ENCODE measurements at places on chromosomes 5 and 9.
A peak's percentile ranks its signal among the peaks of the same experiment; 100 is the strongest.

- peak; percentile 66 for DNase-seq
These were observed 35.1 kb downstream of the CEMIP2 start for GRCh38 chr9:71733176-71733575.

- no peak for DNase-seq
These were observed 334.0 kb upstream of the NUDT12 start for GRCh38 chr5:103896593-103896992.

- DNase-seq: peak; percentile 95
These were observed 79.6 kb downstream of the RAI14 start for GRCh38 chr5:34735491-34736426.

DNA sequence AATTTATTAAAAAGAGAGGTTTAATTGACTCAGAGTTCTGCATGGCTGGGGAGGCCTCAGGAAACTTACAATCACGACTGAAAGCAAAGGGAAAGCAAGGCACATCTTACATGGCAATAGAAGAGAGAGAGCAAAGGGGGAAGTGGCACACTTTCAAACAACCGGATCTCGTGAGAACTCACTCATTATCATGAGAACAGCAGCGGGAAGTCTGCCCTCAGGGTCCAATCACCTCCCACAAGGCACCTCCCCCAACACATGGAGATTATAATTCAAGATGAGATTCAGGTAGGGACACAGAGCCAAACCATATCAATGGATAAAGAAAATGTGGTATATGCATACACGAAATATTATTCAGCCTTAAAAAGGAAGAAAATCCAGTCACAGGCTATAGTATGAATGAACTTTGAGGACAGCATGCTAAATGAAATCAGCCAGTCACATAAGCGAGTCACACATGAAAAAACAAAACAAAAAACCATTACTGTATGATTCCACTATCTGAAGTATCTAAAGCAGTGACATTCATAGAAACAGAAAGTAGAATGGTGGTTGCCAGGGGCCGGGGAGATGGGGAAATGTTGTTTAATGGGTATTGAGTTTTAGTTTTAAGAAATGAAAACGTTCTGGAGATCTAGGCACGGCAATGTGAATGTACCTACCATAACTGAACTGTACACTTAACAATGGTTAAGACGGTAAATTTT, 83.4 kb upstream of the PCA3 start:
- DNase-seq: no peak

GRCh38 chr9:98962861-98963260, 19.2 kb downstream of the COL15A1 start:
- peak; percentile 63 for DNase-seq

DNA sequence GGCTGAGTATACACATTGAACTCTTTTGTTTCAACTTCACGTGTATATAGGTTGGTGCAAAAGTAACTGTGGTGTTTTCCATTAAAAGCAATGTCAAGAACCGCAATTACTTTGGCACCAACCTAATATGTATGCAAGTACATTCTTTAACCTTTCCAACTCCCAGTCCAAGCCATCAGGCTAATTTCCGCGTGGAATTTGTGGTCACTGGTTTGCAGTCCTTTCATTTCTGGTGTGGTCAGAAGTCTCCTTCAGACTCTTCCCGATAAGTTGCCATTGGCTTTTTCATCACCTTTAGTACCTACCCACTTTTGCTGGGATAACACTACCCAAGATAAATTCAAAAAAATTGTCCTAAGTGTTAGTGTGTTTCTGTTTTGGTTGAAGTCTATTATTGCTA, 84.0 kb downstream of the RGS3 start:
- no peak for DNase-seq

DNA sequence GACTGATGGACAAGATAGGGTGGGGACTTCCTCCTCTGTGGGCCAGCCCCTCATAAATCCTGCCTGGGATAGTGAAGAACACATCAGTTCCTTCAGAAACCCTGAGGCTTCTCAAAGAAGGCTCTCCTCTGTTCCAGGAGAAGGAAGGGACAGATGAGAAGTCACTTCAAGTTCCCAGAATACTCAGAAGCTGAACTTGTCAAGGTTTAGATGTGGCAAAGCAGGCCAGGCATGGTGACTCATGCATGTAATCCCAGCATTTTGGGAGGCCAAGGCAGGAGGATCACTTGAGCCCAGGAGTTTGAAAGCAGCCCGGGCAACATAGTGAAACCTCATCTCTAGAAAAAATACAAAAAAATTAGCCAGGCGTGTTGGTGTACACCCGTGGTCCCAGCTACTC, 38.5 kb downstream of the STOM start:
- no peak for DNase-seq

DNA sequence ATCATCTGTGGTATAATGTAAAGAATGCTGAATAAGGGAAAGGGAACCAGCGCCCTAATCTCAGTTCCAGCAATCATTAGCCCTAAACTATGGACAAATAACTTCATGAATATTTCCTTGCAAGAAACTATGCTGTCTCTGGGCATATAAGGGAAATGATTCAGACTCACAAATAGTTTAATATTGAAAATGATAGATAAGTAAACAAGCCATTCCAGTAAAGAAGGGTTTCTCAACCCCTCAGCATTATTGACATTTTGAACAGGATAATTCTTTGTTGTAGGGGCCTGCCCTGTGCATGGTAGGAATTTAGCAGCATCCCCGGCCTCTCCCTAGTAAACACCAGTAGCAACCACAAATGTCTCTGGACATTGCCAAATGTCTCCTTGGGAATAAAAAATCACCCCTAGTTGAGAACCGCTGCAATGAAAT, 23.8 kb downstream of the C5 start:
- peak; percentile 12 for DNase-seq

DNA sequence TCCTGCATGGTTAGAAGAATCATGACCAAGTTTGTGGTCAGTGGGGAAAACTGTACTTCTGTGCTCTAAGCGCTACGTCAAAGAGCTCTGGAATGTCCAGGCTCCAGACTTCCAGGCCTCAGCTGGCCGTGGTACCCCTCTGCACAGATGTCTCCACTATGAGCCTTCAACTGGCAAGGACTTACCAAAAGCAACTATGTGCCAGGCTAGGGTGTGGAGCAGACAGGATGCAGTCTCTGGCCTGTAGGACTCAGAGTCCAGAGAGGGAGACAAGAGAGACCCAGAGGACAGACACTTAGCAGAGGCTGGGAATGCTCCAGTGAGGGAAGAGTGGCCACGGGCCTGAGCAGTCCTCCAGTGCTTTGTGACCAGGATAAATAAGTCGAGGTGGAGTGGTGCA, 31.0 kb upstream of the TCF7 start:
- peak; percentile 17 for DNase-seq

- no peak for DNase-seq
These were observed 61.9 kb upstream of the ITGA1 start for GRCh38 chr5:52725808-52726207.

- DNase-seq: peak; percentile 34
These were observed 26.8 kb upstream of the ADAMTSL1 start for GRCh38 chr9:18447131-18447530.

DNA sequence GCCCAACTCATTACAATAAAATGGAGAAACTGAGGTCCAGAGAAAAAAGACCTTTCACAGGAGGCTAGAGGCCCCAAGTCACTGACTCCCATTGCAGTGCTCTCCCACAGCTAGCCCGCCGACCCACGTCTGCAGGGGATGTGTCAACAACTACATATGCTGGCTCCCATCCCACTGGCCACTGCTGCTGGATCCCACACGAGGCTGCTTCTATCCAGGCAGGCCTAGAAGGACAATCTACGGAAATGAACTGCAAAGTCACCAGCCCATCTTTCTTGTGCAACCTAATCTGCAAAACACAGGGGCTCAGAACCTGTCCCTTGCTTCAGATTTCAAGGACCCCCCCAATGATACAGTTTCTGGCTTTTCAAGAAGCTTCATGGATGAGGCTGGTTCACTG, 24.0 kb downstream of the RAPGEF1 start:
- no peak for DNase-seq

DNA sequence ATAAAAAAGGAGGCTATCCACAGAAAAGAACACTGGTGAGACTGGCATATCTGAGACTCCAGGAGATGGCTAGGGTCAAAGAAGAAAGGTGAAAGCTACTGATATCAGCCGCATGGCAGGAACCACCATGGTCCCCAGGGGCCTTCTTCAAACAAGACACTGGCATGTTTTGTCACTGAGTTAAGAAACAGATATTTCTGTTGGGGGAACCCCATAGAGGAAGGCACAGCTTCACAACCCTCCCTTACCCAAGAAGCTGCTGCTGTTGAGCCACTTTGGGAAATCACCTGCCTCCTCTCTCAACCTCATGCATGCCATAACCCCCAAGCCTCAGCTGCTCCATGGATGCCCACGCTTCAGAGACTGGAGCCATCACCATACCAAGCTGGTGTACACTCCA, 13.3 kb upstream of the BTNL3 start:
- no peak for DNase-seq

GRCh38 chr9:114303977-114304376, 18.9 kb upstream of the ORM1 start:
- no peak for DNase-seq

- DNase-seq: no peak
These were observed 65.5 kb downstream of the MCTP1 start for GRCh38 chr5:95219411-95219810.

- no peak for DNase-seq
These were observed 3.6 kb downstream of the BRIX1 start for GRCh38 chr5:34919077-34919476.

DNA sequence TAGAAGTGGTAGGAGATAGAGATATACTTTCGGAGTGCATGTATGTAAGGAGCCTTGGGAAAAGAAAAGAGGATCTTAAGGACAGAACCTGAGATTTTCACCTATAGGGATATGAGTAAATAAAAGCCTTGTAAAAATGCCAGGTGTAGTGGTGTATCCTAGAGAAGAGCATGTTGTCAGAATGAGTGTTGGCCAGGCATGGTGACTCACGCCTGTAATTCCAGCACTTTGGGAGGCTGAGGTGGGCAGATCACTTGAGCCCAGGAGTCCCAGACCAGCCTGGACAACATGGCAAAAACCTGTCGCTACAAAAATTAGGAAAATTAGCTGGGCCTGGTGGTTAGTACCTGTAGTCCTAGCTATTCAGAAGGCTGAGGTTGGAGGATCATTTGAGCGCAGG, 76.0 kb downstream of the IPO11 start:
- DNase-seq: no peak

DNA sequence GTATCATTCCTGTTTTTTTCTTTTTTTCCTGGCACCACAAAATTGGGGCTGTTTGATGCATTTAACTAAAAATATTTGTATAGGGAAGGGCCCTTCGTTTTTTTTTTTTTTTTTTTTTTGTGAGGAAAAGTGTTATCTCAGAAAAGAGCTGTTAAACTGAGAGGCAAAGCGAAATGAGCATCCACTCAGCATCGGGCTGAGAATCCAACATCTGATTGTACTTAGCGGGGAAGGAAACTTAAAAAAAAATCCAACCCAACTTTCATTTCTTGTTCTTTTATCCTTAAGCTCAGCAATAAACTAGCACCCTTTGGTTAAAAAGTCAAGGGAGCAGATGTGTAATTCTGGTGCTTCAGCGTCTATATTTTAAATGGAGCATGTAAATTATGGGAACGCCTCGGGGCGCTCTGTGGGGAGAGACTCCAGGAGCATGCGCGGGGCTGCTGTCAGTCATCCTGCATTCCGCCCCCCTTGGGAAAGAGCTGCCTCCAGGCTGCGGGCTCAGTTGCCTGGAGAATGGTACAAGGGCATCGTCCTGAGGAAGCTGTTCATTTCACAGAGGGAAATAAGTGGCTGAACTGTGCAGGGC, 33.3 kb downstream of the DMRT2 start:
- DNase-seq: peak; percentile 32

- no peak for DNase-seq
These were observed 39.3 kb downstream of the C9orf50 start for GRCh38 chr9:129581505-129582189.

GRCh38 chr5:66129144-66129543, 15.0 kb upstream of the SREK1 start:
- DNase-seq: no peak

DNA sequence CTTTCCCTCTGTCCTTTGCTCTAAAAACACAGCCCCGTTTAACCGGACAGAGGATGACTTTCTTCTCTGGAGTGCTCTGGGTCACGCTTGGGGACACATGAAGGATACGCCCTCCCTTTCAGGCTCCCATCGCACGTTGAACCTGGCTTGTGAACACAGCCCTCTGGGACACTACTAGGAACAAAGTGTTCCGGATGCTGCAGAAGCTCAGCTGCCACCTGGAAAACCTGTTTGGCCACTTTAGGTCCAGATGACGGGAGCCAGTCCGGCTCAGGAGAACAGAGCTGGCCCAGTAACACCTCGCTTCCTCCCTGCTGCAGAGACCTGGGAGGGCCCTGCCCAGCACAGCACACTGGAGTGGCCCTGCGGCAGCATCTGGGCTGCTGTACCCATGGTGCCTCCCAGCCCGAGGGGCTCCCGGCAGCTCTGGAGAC, 60.1 kb downstream of the GADD45G start:
- no peak for DNase-seq

DNA sequence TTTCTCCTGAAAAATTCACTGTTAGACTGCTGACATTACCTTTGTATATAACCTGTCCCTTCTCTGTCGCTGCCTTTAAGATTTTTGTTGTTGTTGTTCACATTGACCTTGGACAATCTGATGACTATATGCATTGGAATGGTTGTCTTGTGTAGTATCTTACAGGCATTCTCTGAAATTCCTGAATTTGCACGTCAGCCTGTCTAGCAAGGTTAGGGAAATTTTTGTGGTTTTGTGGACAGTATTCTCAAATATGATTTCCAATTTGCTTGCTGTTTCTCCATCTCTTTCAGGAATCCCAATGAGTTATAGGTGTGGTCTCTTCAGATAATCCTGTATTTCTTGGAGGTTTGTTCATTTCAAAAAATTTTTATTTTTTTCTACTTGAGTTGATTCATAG, 140.8 kb downstream of the PRR16 start:
- DNase-seq: peak; percentile 99

- no peak for DNase-seq
These were observed 111.7 kb downstream of the EDIL3 start for GRCh38 chr5:84272771-84273516.

- DNase-seq: no peak
These were observed 46.7 kb downstream of the SAR1B start for GRCh38 chr5:134585966-134586365.

- DNase-seq: no peak
These were observed 53.7 kb downstream of the SRFBP1 start for GRCh38 chr5:122015471-122015870.

DNA sequence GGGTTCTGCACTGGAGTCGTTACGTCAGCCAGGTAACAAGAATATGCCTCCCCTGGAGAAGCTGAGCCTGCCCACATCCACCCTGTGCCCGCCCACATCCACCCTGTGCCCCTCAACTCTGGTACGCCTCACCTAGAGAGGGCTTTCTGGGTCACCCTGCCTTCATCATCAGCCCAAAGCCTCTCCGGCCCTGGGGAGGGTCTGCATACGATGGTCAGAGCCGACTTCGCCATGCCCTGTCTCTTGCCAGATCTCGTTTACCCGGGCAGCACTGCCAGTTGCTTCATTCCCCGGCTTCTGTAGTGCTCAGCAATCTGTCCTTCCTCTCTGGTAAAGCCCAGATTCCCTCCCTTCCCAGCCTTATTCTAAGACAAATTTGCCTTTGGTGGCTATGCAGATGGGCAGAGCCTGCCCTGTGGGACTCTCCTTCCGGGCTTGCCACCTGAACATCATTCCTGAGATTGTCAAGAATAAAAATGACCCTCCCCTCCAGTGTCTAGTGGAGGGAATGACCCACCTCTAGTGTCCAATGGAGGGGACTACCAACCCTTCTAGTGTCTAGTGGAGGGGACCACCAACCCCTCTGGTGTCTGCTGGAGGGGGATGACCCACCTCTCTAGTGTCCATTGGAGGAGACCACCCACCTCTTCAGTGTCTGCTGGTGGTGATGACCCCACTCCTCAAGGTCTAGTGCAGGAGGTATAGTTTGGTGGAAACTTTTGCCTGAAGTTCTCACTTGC, 3.4 kb downstream of the PLEKHG4B start:
- no peak for DNase-seq

Data from fibroblast of upper back skin (primary cell).